ENCODE measurements at places on chromosomes 12 and 14. TPM values are rescaled to one million over a fixed set of nuclear protein-coding genes. Genes with fewer than 3 reads are reported as not detected.

DNA sequence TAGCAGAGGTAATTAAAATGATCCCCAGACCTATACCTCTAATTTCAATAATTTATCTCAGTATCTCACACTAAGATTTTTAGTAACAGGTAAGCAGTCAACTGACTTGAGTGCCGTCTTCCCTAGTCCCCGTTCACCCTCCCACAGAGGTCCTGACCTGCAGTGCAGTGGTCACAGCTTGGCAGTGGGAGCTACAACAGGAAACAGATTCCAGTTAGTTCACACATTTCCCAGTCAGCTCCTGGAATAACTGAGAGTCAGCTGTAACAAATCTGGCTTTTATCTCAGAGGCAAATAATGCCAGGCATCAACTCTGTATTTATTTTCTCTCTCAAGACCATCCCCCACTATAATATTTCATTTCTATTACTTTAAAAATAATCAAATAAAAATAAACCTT, 308.2 kb downstream of the ATP23 start:
- H3K4me3 ChIP-seq, result no peak overlapping the region
- DNase-seq, result no peak
- no peaks in the 10 kb centered on the region for H3K27me3 ChIP-seq
- no peak overlapping the region for H3K27ac ChIP-seq

DNA sequence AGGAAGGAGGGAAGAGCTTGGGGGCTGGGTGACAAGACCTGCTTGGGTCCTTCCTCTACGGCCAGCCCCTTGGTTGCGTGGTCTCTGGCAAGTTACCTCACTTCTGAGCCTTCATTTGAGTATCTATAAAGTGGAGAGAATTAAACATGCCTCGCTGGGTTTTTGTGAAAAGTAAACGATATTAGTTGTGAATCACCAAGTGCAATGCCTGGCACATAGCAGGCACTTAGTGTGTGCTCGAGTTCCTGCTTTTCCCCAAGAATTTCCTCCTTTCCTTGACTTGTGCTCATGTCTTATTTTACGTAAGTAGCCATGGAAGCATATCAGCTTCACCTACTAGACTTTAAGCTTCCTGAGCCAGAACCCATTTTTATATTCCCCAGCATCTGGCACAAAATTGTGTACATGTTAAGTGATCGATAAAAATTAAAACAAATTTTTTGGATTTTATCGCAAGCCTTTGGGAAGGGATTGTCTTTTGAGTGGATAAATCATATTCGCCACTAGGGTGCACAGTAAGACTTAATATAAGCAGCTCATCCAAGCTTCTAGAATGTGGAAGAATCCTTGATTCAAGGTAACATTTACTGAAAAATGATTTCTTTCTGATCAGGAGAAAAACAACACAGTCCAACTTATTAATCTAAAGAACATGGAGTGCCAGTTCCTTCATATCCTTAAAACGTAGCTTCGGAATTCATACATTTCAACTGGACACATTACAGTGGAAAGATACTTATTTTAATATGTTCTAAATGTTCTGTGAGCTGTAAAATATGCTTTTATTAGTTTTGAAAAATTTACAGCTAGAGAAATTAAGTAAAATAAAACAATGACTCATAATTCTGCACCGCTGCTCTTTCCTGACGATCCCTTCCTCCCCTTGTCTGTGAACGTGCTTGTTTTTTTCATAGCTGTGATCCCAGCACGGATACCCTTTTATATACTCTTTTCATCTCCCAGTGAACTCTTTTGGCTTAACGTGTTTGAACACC, 62.0 kb downstream of the SLC25A47 start:
- peaks cover 37% of the 10 kb centered on the region for H3K4me1 ChIP-seq
- H3K27ac ChIP-seq, result peak overlapping the region; percentile 35
- DNase-seq, result peak; percentile 75
- no peaks in the 10 kb centered on the region for H3K36me3 ChIP-seq
- H3K4me3 ChIP-seq, result peak overlapping the region; percentile 15
- no peaks in the 10 kb centered on the region for H3K27me3 ChIP-seq

DNA sequence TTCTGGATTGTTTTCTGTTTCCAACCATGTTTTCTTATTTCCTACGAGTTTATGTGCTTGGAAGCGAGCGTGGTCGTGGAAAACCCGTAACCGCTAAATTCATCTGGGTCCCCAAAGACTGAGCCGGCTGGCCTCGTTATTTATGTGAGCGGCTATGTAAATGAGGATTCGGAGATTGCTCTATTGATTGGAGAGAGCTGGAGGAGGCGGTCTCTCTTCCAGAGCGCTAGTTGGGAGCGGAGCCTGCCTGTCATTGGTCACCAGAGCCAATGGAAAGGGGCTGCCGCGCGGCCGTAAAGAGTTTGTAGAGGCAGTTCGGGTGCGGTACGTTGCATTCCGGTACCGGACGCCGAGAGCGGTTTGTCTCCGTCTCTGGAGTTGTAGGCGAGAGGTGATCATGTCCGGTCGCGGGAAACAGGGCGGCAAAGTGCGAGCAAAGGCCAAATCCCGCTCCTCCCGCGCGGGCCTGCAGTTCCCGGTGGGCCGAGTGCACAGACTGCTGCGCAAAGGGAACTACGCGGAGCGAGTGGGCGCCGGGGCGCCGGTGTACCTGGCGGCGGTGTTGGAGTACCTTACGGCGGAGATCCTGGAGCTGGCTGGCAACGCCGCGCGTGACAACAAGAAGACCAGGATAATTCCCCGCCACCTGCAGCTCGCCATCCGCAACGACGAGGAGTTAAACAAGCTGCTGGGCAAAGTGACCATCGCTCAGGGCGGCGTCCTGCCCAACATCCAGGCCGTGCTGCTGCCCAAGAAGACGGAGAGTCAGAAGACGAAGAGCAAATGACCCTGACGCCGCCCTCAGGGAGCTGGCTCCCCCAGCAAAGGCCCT, 29.0 kb downstream of the WBP11 start:
- H3K27me3 ChIP-seq, result no peaks in the 10 kb centered on the region
- H3K36me3 ChIP-seq, result no peaks in the 10 kb centered on the region
- peak; percentile 95 for DNase-seq
- H3K4me1 ChIP-seq, result peaks cover 38% of the 10 kb centered on the region

DNA sequence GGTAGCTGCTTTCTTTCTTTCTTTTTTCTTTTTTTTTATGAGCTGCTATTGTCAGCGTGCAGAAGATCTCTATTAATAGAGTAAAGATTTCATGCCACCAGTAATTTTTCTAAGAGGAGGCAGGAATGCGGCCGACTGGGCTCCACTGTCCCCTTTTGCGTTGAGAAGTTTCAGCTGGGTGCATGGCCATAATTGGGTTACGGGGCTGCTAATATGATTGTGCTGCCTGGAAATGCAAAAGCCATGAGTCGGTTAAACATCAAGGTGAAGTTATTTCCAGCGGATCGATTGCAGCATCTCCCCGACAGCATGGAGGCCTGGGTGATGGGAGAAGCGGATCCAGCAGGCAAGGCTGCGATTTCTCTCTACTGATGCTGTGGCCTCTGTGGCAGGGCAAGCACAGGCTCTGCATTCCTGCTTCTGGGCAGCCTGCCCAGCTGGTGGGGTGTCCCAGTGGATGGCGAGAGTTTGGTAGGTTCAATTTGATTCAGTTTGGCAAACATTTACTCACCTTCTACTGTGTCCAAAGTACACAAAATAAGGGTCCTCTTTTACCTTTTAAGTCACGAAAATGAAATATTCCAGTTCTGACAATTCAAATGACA, 54.4 kb upstream of the PRMT8 start:
- no peaks in the 10 kb centered on the region for H3K36me3 ChIP-seq
- no peak overlapping the region for H3K4me3 ChIP-seq
- H3K27ac ChIP-seq, result no peak overlapping the region
- H3K27me3 ChIP-seq, result no peaks in the 10 kb centered on the region
- peaks cover 22% of the 10 kb centered on the region for H3K4me1 ChIP-seq

GRCh38 chr14:92659765-92660561, 88.5 kb downstream of the LGMN start:
- no peaks in the 10 kb centered on the region for H3K27me3 ChIP-seq
- H3K4me3 ChIP-seq, result no peak overlapping the region
- peaks cover 6% of the 10 kb centered on the region for H3K4me1 ChIP-seq
- no peak overlapping the region for H3K27ac ChIP-seq
- no peak for DNase-seq

DNA sequence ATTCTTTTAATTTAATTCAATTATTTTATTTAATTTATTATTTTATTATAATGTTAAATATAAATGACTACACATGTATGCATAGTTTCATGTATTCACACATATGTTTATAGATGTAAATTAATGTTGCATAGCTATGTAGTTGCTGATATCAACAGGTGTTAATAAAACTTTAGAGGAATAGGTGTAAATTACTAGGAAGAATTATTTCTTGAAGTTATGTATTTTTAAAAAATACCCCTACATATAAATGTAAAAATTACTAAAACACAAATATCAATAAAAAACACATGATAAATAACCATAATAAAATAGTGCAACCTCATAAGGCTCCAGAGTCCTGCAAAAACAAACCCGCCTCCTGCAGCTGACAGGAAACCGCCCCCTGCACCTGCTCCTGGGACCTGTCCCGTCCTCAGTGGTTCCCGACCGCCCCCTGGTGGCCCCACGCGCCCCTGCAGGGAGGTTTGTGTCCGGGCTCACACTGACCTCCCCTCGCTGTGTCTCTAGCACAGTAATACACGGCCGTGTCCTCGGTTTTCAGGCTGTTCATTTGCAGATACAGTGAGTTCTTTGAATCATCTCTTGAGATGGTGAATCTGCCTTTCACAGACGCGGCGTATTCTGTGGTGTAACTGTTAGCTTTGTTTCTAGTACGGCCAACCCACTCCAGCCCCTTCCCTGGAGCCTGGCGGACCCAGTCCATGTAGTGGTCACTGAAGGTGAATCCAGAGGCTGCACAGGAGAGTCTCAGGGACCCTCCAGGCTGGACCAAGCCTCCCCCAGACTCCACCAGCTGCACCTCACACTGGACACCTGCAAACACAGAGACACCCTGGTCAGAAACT, 1264.0 kb downstream of the TMEM121 start:
- peak; percentile 36 for DNase-seq
- H3K27ac ChIP-seq, result no peak overlapping the region
- no peak overlapping the region for H3K4me3 ChIP-seq

- H3K4me1 ChIP-seq, result peaks cover 22% of the 10 kb centered on the region
- H3K27me3 ChIP-seq, result no peaks in the 10 kb centered on the region
- no peak for DNase-seq
- no peak overlapping the region for H3K27ac ChIP-seq
These were observed 36.2 kb downstream of the CHGA start for GRCh38 chr14:92959189-92959531.

DNA sequence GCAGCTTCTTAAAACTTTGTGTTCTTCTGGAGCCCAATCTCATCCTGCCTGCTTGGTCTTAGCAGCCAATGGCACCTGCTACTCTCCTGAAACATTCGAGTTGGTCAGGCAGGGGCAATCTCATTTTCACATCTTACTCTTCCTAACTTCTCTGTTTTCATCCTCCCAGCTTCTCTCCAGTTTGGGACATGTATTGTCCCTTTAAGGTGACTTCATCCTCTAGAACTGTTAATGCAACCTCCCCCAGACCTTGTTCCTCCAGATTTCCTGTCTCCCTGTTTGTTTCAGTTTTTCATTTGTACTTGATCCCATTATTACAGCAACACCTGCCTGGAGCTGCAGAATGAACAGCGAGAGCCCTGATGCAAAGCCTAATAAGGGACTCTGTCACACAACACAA, 31.3 kb downstream of the SERPINA11 start:
- H3K27ac ChIP-seq, result no peak overlapping the region
- H3K36me3 ChIP-seq, result no peaks in the 10 kb centered on the region
- peaks cover 13% of the 10 kb centered on the region for H3K27me3 ChIP-seq
- no peak overlapping the region for H3K4me3 ChIP-seq

GRCh38 chr12:49470986-49471385, 67.8 kb upstream of the KCNH3 start:
- no peaks in the 10 kb centered on the region for H3K27me3 ChIP-seq
- H3K4me1 ChIP-seq, result no peaks in the 10 kb centered on the region
- DNase-seq, result no peak
- H3K4me3 ChIP-seq, result no peak overlapping the region
- H3K27ac ChIP-seq, result no peak overlapping the region
- H3K36me3 ChIP-seq, result no peaks in the 10 kb centered on the region

- DNase-seq, result no peak
- H3K4me1 ChIP-seq, result no peaks in the 10 kb centered on the region
These were observed 340.5 kb downstream of the FUT8 start for GRCh38 chr14:65753061-65753460.

- H3K27ac ChIP-seq, result no peak overlapping the region
- H3K4me3 ChIP-seq, result no peak overlapping the region
- no peaks in the 10 kb centered on the region for H3K36me3 ChIP-seq
These were observed 176.0 kb downstream of the ESRRB start for GRCh38 chr14:76551906-76552305.

GRCh38 chr14:33127531-33127930, 188.9 kb downstream of the NPAS3 start:
- peak overlapping the region; percentile 25 for H3K27ac ChIP-seq
- no peak overlapping the region for H3K4me3 ChIP-seq
- peaks cover 14% of the 10 kb centered on the region for H3K4me1 ChIP-seq
- peak; percentile 56 for DNase-seq
- no peaks in the 10 kb centered on the region for H3K36me3 ChIP-seq

- H3K27me3 ChIP-seq, result no peaks in the 10 kb centered on the region
- H3K36me3 ChIP-seq, result no peaks in the 10 kb centered on the region
- peak overlapping the region; percentile 70 for H3K27ac ChIP-seq
- no peak overlapping the region for H3K4me3 ChIP-seq
- DNase-seq, result peak; percentile 2
These were observed 120.5 kb downstream of the DENND5B start for GRCh38 chr12:31470459-31470858.

GRCh38 chr14:80956922-80957321, 1.5 kb downstream of the TSHR start:
- no peaks in the 10 kb centered on the region for H3K4me1 ChIP-seq
- H3K27ac ChIP-seq, result no peak overlapping the region
- H3K36me3 ChIP-seq, result no peaks in the 10 kb centered on the region
- H3K27me3 ChIP-seq, result peaks cover 29% of the 10 kb centered on the region

DNA sequence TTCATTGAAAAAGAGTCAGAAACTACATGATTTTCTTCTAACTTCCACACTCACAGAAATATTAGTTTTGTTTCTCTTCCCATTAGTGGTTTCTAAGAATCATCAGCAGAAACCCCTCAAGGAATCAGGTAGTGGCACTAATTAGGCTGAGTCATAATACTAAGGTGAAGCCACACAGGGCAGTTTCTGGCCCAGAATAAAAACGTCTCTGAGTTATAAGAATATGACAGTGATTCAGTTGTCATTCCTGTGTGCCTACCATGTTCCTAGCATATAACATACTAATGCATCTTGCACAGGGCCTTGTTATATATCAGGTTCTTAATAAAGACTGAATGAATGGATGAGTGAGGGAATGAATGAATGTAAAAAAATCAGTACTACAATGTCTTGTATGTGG, 206.0 kb upstream of the PLEKHG7 start:
- H3K4me1 ChIP-seq, result no peaks in the 10 kb centered on the region
- no peak overlapping the region for H3K27ac ChIP-seq
- H3K4me3 ChIP-seq, result no peak overlapping the region
- no peak for DNase-seq
- H3K36me3 ChIP-seq, result no peaks in the 10 kb centered on the region
- no peaks in the 10 kb centered on the region for H3K27me3 ChIP-seq

GRCh38 chr12:19744705-19745218, 305.5 kb downstream of the AEBP2 start:
- H3K27me3 ChIP-seq, result peaks cover 37% of the 10 kb centered on the region
- H3K4me1 ChIP-seq, result no peaks in the 10 kb centered on the region
- H3K4me3 ChIP-seq, result no peak overlapping the region

AQP6 gene
- not detected for total RNA-seq

FAM181A gene
- total RNA-seq, result not detected

FOXG1 gene
- not detected for total RNA-seq

FANCM gene
- total RNA-seq, result 15.6 TPM

WNT5B gene
- total RNA-seq, result 2.2 TPM

ITGB7 gene
- 3.4 TPM for total RNA-seq

BEGAIN gene
- total RNA-seq, result 3.8 TPM

PPFIA2 gene
- total RNA-seq, result not detected

LRP1-AS gene
- total RNA-seq, result not detected

TBX5 gene
- total RNA-seq, result not detected
